Urinary bladder (tissue), 4 donors: ENCODE measurements at places on chromosomes 5 and 9. TPM values are rescaled to one million over a fixed set of nuclear protein-coding genes. Genes with fewer than 3 reads are reported as not detected.

Gene AK3
- 69.6 TPM for total RNA-seq

GRCh38 chr9:26471261-26471660 is 421.3 kb downstream of the CAAP1 start:
- no peak for DNase-seq

DNA sequence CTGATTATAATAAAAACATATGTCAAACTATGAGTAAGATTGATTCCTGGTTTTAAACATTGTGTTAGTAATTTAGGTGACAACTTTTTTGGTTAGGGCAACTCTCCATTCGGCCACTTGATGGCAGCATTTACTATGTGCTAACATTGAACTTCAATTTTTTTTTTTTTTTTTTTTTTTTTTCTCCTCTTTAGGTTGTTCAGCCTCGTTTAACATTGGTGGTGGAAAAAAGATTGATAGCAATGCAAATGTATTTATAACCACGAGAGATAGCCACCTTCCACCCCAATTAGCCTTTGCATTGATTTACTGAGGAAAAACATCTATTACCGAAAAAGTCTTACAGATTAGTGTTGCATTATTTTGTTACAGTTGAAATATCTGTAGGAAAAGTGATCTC is 159.1 kb downstream of the CSNK1G3 start:
- DNase-seq = no peak

DNA sequence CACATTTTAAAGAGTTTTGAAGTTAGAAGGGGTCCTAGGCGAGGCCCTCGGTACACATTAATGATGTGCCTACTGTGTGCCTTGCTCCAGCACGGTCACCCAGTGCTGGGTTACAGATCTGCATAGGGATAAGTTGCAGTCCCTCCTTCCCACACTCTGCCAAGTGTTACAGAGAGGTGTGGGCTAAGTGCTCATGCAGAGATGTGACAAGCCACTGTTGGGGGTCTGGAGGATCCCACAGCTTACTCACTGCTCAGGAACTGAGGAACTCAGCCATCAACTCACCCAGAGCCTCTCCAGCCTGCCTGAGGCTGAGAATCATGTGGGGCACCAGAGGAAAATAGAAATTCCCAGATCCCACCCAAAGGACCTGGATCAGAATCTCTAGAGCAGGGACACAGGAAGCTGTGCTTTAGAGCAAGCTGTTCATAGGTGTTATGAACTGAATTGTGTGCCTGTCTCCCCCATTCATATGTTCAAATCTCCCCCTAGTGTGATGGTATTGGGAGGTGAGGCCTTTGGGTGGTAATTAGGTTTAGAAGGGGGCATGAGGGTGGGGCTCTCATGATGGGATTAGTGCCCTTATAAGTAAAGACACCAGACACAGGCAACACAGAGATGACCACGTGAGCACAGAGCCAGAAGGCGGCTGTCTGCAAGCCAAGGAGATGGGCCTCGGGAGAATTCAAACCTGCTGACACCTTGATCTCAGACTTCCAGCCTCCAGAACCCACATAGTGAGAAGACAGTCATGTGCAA is 164.1 kb downstream of the HSD17B3 start:
- no peak for DNase-seq

- no peak for DNase-seq
These were observed 242.6 kb downstream of the KIAA0825 start for GRCh38 chr5:94375801-94376200.
